A673 (cell line): ENCODE measurements at places on chromosomes 3 and 15. TPM values are rescaled to one million over a fixed set of nuclear protein-coding genes. Genes with fewer than 3 reads are reported as not detected.

DNA sequence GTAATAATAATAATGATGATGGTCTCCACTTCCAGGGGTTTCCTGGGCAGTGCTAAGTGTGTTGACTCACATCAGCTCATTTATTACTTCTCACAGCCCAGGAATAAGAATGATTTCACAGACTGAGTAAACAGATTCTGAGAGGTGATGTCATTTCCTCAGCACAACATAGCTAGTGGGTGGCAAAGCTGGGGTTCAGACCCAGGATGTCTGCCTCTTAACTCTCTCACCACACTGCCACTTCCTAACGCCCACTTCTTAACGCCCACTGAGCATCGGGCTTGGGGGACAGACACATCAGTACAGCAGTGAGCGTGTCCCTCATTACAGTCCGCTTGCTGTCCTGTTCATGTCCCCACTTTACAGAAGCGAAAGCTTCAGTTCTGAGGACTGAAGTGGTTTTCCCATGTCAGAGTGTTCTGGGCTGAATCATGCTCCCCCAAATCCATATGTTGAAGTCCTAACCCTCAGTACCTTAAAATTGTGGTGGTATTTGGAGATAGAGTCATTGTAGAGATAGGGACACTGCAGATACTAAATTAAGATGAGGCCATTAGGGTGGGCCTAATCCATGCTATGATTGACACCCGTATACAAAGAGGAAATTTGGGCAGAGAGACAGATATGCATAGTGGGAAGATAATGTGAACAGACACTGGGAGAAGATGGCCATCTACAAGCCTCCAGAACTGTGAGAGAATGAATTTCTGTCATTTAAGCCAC is 68.0 kb downstream of the ATP2B2 start:
- peak; percentile 51 for DNase-seq

TRIM42 gene
- not detected in 2 replicates for total RNA-seq

- DNase-seq = no peak
Observed at GRCh38 chr15:36218322-36218721, 361.1 kb upstream of the CDIN1 start.

ZNF385D gene
- not detected in 2 replicates for total RNA-seq

DNA sequence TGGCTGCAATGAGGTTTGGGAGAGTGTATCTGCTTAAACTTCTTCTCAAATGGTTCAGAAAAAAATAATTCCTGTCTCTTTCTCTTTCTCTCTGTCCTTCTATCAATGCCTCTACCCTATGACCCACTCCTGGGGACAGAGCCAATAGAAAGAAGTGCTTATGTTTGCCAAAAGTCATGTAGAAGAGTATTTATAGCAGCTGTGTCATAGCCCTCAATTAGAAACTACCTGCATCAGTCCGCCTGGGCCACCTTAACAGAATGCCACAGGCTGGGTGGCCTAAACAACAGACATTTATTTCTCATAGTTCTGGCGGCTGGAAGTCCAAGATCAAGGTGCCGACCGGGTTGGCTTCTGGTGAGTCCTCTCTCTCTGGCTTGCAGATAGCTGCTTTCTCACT is 92.5 kb downstream of the HMG20A start:
- no peak for DNase-seq

DAZL gene
- not detected in 2 replicates for total RNA-seq

MYD88 gene
- total RNA-seq = 11.9 and 13.1 TPM in 2 replicates

GRCh38 chr15:43029476-43029875 is 76.4 kb downstream of the UBR1 start:
- no peak for DNase-seq

DNA sequence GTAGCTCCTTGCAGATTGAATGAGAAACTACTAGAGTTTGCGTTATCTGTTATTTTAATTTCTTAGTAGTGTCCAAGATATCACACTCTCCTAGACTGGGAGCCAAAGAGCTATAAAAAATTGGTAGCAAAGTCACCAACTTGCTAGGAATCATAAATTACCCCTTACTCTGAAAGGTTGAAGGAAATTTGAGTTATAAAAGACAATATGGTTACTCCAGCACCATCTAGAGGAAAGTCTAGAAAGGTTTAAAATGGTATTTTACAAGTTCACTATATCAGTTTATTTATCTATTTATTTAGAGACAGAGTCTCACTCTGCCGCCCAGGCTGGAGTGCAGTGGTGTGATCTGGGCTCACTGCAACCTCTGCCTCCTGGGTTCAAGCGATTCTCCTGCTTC is 121.6 kb downstream of the RBPMS2 start:
- peak; percentile 55 for DNase-seq

- DNase-seq = no peak
Observed at GRCh38 chr15:95758451-95758850, 572.0 kb upstream of the NR2F2 start.

VPS8 gene
- total RNA-seq = 42.3 and 43.2 TPM in 2 replicates
